CD4-positive, alpha-beta T cell treated with Interleukin-15 for 4 hours (primary cell): ENCODE measurements at places on chromosomes 4 and X.
A peak's percentile ranks its signal among the peaks of the same experiment; 100 is the strongest.

DNA sequence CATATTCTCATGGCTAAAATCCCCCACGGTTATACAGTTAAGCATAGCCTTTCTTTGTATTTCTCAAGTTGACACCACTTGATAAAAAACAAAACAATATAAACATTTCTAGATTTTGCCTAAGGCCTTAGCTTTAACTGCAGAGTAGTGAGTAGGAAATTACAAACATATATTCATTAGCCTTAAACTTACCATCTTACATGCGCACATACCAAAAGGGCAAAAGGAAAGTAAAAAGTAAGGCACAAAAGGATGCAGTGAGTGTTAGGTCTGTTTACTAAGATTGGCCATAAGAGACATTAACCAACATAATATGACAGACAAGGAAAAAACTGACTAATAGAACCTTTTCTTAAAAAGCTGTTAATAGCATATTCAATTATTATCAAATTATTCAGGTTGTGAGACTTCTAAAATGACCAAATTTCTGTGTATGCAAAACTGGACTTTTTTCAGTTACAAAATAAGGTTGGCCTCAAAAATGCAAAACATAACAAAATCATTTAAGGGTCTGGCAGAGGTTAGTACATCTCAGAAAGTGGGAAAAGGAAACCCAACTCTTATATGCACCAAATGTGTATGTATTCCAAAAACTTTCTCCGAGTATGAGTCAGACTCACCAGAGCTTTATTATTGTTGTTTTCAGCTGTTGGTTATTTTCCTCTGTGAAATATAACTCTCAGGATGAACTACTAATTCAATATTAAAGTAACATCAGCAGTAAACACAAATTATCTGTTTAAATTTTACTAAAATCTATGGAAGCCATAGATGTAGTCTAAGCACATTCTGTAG lies 39.9 kb downstream of the SEPSECS start:
- no peak for DNase-seq

DNA sequence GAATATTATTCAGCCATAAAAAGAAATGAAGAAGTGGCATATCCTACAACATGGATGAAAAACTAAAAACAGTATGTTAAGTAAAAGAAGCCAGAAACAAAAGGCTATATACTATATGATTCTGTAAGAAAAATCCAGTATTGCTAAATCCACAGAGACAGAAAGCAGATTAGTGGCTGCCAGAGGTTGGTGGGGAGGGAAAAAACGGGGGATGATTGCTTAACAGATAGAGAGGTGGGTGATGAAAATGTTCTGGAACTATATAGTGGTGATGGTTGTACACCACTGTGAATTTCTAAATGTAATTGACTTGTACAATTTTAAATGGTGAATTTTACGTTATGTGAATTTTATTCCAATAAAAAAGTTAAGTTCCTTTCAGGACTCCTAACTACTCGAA lies 157.6 kb upstream of the SH3RF1 start:
- DNase-seq: no peak

DNA sequence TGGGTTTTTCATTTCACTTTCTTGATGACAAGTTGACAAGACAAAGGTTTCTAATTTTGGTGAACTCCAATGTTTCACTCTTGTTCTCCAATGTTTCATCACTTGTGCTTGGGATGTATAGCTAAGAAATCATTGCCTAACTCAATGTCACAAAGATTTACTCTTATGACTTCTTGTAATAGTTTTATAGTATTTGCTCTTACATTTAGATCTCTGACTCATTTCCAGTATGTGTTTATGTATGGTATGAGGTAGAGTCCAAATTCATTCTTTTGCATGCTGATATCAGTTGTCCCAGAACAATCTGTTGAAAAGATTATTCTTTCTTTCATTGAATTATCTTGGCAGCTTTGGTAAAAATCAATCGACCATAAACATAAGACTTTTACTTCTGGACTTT lies 12.2 kb upstream of the NWD2 start:
- DNase-seq: no peak

GRCh38 chr4:150769248-150769647 lies 187.3 kb downstream of the MAB21L2 start:
- no peak for DNase-seq

DNA sequence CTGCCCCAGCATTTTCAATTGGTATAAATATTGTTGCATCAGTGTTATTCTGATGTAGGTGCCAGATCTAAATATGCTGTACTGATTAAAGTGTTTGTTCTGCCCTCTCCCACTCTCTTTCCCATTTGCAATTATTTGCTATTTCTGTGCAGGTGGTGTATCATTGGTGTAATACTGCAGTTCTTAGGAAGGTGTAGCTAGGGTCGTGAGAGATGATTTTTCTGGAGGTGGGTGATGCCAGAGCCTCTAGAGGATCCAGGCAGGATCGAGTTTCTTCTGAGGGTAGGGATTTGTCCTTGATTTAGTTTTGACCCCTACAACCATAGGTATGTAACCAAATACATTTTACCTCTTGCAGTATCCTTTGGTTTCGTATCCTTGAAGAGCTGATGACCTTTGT lies 1.9 kb downstream of the SMAD1 start:
- DNase-seq: no peak

- DNase-seq: no peak
These were observed 110.7 kb downstream of the PSAPL1 start for GRCh38 chr4:7323872-7324650.

GRCh38 chr4:41360921-41361793 lies 104.4 kb downstream of the UCHL1 start:
- no peak for DNase-seq

GRCh38 chrX:84709987-84710386 lies 207.7 kb upstream of the HDX start:
- DNase-seq: no peak

DNA sequence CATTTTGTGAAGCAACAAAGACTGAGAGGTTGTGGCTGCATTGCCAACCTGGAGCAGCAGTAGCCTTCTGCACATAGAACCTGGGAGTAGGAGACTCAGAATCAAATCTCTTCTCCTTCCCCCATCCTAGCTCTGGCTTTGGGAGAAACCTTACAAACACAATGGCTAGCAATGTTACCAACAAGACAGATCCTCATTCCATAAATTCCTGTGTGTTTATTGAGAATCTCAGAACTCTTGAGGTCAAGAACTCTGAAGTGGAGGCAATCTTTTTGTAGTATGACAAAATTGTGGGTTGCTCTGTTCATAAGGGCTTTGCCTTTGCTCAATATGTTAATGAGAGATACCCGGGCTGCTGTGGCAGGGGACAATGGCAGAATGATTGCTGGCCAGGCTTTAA lies 406.7 kb upstream of the SPANXN1 start:
- no peak for DNase-seq

- peak; percentile 45 for DNase-seq
These were observed 38.7 kb downstream of the ARHGEF9 start for GRCh38 chrX:63746278-63746677.
